ENCODE measurements at places on chromosomes 16 and 17.

- DNase-seq: no peak
These were observed 7.2 kb downstream of the EFCAB5 start for GRCh38 chr17:29948448-29949215.

GRCh38 chr17:40819528-40820125, 2.8 kb downstream of the KRT10 start:
- DNase-seq: no peak

DNA sequence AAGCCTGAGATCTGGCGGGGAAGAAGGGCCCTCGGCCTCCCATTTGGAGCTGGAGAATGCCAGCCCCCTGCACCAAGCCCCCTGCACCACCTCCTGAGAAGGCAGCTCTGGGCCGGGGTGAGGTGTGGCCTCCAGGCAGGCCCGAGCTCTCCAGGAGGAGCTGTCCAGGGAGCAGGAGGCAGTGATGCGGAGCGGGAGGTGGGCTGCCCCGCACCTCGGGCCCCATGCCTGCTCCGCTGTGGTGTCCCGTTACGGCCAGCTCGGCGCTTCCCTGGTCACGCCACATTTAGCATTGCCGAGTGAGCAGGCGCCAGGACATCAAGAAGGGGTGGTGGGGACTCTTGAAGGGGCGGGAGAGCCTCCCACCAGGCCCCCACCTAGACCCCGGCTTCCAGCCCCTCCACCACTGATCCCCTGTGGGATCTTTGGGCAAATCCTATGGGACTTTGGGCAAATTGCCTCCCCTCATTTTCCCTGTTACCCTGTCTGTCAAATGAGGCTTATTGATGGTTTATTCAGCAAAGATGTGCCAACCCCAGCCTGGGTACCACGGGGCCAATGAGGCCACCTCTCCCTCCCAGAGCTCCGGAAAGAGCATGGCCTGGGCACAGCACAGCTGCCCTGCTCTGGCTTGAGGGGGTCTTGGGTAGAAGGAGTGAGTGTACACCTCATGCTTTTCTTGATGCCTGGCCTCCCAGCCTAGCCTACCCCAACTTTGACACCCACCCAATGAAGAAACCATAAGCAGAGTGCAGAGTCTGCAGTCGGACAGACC, 15.3 kb downstream of the FOXN1 start:
- DNase-seq: peak; percentile 83

DNA sequence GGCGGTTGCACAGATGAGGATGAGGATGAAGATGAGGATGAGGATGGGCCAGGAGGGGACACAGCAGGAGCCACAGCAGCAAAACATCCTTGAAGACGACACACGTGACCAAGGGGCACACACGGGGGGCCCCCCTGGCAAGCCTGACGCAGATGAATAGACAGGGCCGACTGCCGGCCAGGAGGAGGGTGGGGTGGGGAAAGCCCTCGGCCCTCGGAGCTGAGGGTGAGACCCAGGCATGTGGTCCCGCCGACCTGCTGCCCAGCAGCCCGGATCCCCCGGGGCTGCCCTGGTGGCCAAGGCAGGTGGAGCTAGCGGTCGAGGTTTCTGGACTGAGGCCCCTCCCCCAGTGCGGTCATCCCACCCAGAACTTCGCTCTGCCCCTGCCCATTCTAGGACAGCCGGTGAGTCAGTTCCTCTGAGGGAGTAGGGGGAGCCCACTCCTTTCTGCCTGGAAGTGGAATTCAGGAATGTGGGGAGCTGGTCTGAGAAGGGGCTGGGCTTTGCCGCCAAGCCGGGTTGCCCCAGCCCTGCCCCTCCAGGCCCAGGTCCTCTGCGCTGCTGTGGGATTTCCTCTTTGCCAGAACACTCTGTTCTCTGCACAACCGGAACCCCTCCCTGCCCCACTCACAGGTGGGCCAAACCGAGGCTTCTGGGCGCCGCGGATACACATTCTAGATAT, 9.9 kb downstream of the CYGB start:
- peak; percentile 58 for DNase-seq

DNA sequence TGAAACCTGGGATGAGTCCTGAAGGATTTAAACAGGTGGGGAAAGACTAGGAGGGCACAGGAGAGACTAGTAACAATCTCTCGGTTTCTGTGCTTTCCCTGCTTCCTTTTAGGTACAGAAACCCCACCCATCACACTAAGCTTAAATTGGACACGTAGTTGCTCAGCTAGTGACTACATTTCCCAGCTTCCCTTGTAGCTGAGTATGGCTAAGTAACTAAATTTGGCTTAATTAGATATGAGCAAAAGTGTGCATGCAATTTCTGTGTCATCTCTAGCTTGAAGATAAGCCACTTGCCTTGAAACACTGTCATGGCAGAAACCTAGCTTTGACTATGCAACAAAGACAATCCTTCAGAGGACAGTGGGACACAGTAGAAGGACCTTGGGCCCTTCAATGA, 36.5 kb downstream of the CACNG1 start:
- DNase-seq: no peak

All from iPS-NIHi11 (cell line).